Fibroblast of lung (primary cell): ENCODE measurements at places on chromosomes 12 and 14. TPM values are rescaled to one million over a fixed set of nuclear protein-coding genes. Genes with fewer than 3 reads are reported as not detected.

- no peak for DNase-seq
- no peaks in the 10 kb centered on the region for H3K4me1 ChIP-seq
- no peaks in the 10 kb centered on the region for H3K36me3 ChIP-seq
- no peaks in the 10 kb centered on the region for H3K27me3 ChIP-seq
- no peak overlapping the region for H3K4me3 ChIP-seq
These were observed 55.7 kb downstream of the APOBEC1 start for GRCh38 chr12:7610006-7610405.

- DNase-seq: peak; percentile 25
- no peaks in the 10 kb centered on the region for H3K27me3 ChIP-seq
- no peaks in the 10 kb centered on the region for H3K4me1 ChIP-seq
- no peak overlapping the region for H3K27ac ChIP-seq
These were observed 83.9 kb upstream of the OSBPL8 start for GRCh38 chr12:76643438-76643837.

DNA sequence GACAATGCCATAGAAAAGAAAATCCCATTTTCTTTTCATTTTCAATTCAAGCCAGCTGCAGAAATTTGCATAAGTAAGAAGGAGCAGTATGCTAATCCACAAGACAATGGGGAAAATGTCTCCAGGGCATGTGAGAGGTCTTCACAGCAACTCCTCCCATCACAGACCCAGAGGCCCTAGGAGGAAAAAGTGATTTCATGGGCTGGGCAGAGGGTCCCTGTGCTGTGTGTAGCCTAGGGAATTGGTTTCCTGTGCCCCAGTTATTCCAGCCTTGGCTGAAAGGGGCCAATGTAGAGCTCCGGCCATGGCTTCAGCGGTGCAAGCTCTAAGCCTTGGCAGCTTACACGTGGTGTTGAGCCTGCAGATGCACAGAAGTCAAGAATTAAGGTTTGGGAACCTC, 211.4 kb downstream of the CCDC59 start:
- H3K4me3 ChIP-seq: no peak overlapping the region
- H3K36me3 ChIP-seq: no peaks in the 10 kb centered on the region
- no peaks in the 10 kb centered on the region for H3K4me1 ChIP-seq
- no peaks in the 10 kb centered on the region for H3K27me3 ChIP-seq
- no peak for DNase-seq
- H3K27ac ChIP-seq: no peak overlapping the region

DNA sequence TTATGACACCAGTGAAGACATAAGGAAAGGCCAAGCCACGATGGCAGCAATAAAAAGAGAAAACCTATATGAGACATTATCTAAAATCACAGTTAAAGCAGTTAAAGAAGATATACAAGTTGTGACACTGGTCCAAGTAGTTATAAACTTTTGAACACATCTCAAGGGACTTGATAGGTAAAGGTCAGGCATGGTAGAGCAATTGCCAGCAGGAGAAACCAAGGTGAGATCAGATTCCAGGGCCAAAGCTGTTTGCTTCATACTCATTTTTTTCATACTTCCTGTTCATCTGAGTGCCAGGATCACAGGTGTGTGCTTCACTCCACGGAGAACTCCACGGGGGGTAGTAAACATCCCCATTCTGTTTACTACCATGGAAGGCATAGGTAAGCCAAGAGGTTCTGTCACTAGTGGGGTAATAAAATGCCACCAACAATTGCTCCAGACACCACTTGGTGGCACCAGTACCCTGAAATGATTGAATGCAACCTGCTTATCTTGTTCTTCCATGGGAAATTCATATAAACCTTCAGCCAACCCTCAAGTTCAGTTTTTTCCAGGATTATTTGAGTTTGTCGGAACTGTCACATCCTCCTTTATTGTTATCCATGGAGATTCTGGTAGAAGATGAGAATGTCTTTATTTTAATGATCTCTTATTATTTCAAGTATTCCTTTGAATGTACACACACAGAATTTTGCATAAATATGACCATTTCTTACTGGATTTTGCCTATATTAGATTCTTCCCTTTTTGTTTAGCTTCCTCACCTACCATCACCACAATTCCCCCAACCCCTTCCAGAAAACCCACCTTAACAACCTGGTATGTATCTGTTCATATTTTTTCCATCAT, 59.2 kb upstream of the TSPAN8 start:
- H3K27me3 ChIP-seq: no peaks in the 10 kb centered on the region
- H3K36me3 ChIP-seq: no peaks in the 10 kb centered on the region
- H3K4me1 ChIP-seq: no peaks in the 10 kb centered on the region
- no peak overlapping the region for H3K27ac ChIP-seq
- DNase-seq: peak; percentile 10

Gene ABCC9
- 8.7 and 9.9 TPM in 2 replicates for total RNA-seq

Gene GLRX5
- 28.4 and 28.5 TPM in 2 replicates for total RNA-seq
